ENCODE measurements at places on chromosomes 3 and 15. TPM values are rescaled to one million over a fixed set of nuclear protein-coding genes. Genes with fewer than 3 reads are reported as not detected.

The TXNRD3 gene
- 9.8 TPM for total RNA-seq

The SUCNR1 gene
- not detected for total RNA-seq

The TRIM42 gene
- not detected for total RNA-seq

The ATP10A gene
- under 0.01 TPM for total RNA-seq

The CAV3 gene
- not detected for total RNA-seq

The CGNL1 gene
- 55.5 TPM for total RNA-seq

The ALDH1A3 gene
- total RNA-seq: 30.6 TPM

The KCNAB1 gene
- total RNA-seq: 0.40 TPM

The FRMD4B gene
- total RNA-seq: 146 TPM

The ABHD14A gene
- 7.3 TPM for total RNA-seq

The GATA2 gene
- total RNA-seq: 38.3 TPM

Measured in thoracic aorta endothelial cell (primary cell).